HTR-8/SVneo (cell line): ENCODE measurements at places on chromosomes 2 and 18.

- no peak for DNase-seq
Measured at GRCh38 chr2:150627526-150627925, 140.1 kb upstream of the RND3 start.

GRCh38 chr2:26184555-26185303 is 11.8 kb downstream of the GAREM2 start:
- no peak for DNase-seq

DNA sequence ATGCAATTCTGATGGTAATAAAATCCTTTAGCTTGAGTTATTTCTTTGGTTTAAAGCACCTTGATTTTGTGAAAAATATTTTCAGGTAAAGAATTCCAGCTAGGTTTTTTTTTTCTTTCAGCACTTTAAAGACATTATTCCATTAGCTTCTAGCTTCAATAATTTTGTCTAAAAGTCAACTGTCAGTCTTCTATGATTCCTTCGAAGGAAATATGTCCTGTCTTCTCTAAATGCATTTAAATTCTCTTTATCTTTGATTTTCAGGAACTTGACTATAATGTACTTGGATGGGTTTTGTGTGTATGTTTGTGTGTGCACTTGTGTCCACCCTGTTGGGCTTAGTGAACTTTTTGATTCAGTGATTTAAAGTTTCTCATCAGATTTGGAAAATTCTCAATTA is 4.7 kb downstream of the LONRF2 start:
- no peak for DNase-seq

DNA sequence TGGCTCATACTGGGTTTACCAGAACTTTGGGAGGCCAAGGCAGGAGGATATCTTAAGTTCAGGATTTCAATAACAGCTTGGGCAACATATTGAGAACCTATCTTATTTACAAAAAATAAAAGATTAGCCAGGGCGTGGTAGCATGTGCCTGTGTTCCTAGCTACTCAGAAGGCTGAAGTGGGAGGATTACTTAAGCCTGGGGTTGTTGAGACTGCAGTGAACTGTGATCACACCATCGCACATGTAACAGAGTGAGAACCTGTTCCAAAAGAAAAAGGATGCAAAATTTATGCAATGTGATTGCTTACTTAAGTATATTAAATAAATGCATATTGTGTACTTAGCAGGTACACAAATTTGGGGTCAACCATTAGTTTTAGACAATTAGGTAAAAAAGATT is 768.9 kb upstream of the CDH7 start:
- DNase-seq = no peak

GRCh38 chr2:96700086-96700485 is 39.8 kb downstream of the LMAN2L start:
- DNase-seq = no peak

DNA sequence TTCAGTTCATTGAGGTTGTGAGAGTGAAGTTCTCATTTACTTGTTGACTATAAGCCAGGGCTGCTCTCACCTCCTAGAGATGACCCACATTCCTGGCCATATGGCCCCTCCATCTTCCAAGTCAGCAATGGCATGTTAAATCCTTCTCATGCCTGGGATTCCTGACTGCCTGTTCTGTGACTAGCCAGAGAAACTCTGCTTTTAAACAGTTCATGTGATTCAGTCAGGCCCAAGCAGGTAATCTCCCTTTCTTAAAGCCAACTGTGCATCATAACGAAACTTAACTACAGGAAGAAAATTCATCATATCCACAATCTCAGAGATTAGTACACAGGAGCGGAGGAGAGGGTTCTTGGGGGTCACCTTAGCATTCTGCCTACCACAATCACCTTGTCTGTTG is 11.5 kb downstream of the DPP4 start:
- DNase-seq = no peak

DNA sequence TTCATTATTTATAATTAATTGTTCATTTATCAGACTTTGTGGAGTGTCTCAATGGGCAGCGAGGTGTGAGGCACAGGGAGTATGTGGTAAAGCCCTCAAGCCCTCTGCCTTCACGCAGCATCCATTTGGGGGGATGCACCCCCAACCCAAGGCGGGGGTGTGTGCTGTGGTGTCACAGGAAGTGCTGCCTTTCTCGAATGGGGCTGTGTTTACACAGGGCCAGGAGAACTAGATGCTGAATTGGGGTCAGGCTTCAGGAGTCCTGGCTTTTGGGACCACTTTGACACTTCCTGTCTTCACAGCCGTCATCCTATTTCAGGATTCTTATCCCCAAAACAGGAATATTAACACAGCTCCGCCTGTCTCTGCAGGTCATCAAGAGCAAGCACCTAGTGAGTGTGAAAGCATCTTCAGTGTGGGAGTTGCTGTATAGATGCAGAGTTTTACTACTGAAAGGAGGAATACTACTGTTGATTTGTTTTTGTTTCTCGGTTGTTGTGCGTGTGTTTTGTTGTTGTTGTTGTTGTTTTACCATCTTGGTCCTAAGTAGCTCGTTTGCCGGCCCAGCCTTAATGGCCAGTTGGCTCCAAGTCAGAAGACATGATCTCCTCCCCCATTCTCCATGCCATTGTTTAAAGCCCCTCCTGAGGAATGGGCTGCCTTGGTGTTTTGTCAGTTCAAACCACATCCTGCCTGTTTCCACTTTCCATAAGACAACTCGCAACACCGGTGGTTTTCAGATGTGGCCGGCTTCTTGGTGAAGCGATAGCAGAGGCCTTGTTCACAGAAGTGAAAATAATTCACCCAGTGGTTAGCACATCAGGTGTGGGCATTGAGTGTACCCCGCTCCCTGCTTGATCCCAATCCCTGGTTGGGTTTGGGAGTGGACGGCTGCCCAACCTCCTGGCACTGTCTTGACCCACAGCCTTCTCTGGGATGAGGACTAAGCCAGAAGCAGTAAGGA is 221.3 kb downstream of the BCL2 start:
- no peak for DNase-seq

GRCh38 chr18:34817636-34818035 is 107.5 kb downstream of the DTNA start:
- no peak for DNase-seq

DNA sequence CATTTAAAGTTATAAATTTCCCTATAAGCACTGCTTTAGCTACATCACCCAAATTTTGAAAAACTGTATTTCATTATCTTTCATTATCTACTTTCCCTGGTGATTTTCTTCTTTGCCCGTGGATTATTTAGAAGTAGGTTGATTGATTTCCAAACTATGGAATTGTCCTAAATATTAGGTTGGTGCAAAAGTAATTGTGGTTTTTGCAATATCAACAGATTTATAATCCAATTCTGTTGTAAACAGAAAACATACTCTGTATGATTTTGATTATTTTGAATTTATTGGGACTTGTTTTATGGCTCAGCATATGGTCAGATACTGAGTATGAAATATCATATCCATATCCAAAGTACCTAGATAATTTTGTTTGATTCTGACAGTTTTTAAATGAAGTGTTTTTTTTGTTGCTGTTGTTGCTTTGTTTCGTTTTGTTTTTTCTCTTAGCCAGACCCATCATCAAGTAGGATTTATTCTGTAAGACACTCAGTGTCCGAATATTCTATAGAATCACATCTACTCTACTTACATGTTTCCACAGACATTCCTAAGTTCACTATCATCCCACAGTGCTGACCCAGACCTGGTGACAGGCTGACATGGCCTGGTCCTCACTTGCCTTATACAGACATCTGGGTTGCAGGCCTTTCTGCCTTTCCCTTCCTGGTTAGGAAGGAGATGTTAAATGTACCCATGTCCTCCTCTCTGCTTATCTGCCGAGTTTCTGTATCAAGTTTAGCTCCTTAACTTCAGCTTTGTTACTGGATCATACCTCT is 2.1 kb upstream of the TRABD2A start:
- DNase-seq = no peak

- DNase-seq = no peak
Measured at GRCh38 chr2:153373510-153374279, 104.9 kb downstream of the RPRM start.

- DNase-seq = no peak
Measured at GRCh38 chr2:236782938-236783337, 213.3 kb downstream of the ACKR3 start.

- DNase-seq = no peak
Measured at GRCh38 chr2:46559261-46559660, 79.9 kb downstream of the TMEM247 start.

GRCh38 chr18:9648431-9649163 is 34.2 kb upstream of the PPP4R1 start:
- DNase-seq = no peak

DNA sequence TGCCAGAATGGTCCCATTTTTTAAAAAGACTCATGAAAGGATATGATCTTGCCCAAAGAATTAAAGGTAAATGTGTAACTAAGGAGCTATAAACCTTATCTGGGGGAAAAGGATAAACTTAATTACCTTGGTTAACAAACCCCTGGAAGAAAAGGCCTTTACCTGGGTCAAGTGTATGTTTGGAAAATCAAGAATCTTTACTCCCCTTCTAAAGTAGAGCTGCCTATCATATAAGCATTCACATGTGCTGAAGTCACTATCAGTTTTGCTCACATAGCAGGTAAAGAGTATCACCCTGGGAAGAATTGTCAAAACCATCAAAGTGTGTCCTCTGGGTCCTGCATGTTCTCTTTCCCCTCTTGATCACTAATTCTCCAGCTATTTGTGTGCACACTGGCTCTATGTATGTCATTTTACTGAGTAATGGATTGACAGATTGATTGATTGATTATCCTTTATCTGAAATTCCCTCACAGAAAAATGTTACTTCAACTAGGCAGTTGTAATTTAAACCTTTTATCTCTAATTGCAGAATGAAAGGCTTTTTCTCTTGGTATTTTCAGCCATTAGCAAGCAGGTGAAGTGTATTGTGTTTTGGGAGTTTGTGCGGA is 199.4 kb downstream of the NOL4 start:
- no peak for DNase-seq

DNA sequence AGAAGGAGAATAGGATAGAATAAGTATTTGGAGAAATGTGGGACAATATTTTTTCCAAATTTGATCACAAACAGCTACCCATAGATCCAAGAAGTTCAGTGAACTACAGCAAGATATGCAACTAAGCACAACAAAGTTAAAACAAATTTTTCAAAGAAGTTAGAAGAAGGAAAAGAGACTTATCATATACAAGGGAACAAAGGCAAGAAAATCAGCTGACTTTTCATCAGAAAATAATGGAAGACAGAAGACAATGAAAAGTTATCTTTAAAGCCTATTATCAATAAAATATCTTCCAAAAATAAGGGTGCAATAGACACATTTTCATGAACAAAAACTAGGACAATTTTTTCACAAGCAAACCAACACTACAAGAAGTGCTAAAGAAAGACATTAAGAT is 202.8 kb upstream of the FN1 start:
- DNase-seq = no peak

DNA sequence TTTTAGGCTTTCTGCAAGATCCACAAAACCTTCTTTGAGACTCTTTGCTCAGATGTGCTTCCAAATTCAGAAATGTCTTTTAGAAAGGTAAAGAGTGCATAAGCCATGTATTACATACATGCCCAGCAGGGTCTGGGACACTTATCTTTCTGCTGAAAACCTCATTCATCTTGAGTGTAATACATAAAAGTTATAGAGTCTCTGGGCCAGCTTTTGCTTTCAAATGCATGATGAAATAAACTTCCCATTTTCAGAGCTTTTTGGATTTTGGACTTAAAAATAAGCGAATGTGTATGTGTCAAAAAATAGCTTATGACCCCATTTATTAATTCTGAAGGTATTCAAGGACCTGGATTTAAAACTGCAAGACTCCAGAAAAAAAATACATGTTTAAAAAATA is 8.0 kb downstream of the CYRIA start:
- no peak for DNase-seq

- DNase-seq = no peak
Measured at GRCh38 chr2:189176516-189176915, 3.0 kb downstream of the COL5A2 start.

- no peak for DNase-seq
Measured at GRCh38 chr2:108278631-108279030, 10.1 kb upstream of the SULT1C2 start.

- no peak for DNase-seq
Measured at GRCh38 chr2:239706367-239706766, 305.5 kb upstream of the HDAC4 start.

- DNase-seq = no peak
Measured at GRCh38 chr2:151668737-151669136, 65.5 kb downstream of the NEB start.

GRCh38 chr18:56085551-56085950 is 497.6 kb upstream of the TCF4 start:
- DNase-seq = no peak

GRCh38 chr2:218033208-218033589 is 30.4 kb upstream of the TNS1 start:
- DNase-seq = no peak
